Right forelimb (tissue), 1 donor: ENCODE measurements at places on chromosomes 4 and X.

DNA sequence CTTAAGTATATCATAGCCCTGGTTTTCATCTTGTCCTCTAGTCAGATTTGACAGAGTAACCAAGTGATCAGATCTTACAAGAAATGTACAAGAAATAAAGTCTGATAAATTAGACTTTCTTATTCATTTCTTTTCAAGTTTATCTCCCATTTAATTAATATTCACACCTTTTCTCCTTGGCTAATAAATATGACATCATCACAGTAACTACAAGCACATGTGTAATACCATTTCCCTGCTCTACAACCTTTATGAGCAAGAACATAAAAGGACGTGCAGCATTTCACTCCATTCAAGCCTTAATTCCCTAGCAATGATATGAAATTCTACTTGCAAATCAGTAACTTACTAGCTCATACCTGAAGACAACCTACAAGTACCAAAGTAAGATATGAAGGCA is 88.5 kb downstream of the BRWD3 start:
- no peak for DNase-seq

DNA sequence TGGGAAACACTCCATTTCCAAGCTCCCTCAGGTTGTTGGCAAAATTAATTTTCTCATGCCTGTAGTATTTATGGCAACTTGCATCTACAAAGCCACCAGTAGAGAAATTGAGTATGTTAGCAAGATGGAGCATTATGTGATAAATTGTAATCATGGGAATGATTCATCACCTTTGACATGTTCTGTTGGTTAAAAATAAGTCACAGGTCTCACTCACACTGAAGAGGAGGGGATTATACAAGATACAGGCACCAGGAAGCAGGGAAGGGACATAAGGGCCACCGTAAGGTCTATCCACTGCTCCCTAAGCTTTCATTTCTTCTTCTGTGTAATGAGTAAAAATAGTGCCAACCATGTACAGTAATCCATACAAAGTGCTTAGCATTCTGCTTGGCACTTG is 313.0 kb downstream of the GBA3 start:
- no peak for DNase-seq

GRCh38 chr4:109989044-109989443 is 76.4 kb downstream of the EGF start:
- DNase-seq = no peak

GRCh38 chr4:8537041-8537461 is 43.1 kb upstream of the GPR78 start:
- DNase-seq = no peak

GRCh38 chr4:112813790-112814189 is 176.8 kb downstream of the LARP7 start:
- DNase-seq = no peak

DNA sequence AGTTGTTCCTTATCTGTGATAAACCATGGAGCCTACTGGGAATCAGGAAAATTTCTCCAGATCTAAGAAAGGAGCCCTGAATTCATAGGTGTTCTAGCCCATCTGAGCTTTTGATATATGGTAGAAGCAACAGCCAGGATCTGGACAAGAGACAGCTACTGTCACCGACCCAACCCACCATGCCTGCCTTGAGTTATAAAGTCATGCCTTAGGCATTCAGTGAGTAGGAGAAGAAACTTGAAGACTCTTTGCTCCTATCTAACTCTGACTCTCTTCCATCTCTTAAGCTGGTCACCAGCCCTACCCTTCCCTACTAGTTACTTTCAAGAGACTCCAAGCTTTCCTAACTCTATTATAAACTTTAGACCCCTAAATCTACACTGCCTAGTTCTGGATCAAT is 83.9 kb upstream of the FAM9B start:
- DNase-seq = no peak

DNA sequence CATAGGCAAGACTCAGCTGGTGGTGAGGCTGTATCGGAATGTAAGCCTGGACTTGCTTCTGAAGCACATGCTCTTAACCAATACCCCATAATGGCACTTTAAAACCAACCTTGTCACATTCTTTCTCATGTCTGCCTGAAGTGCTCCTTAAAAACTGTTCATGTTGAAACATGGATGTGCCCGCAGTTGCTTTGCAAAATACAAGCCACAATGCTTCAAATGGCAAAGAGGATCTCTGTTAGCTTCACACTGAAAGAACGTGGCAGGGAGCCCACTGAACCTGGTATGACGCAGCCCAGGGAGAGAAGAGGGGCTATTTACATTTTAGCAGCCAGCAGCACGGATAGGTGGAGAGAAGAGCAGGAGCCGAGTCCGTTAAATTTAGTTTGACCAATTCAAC is 29.3 kb downstream of the SOD3 start:
- no peak for DNase-seq
